ENCODE measurements at places on chromosomes 2 and 18. TPM values are rescaled to one million over a fixed set of nuclear protein-coding genes. Genes with fewer than 3 reads are reported as not detected.

PDE1A gene
- polyA plus RNA-seq = 0.28 TPM

GRCh38 chr18:7117390-7118355 lies at the start of gene LAMA1:
Gene LAMA1, minus strand, starts transcription at chr18:7117797. Its CDS starts 77 bp downstream, at chr18:7117720.
- no peak for DNase-seq

GRCh38 chr2:151523850-151524249 lies 114.1 kb downstream of the RIF1 start:
- DNase-seq = no peak

DNA sequence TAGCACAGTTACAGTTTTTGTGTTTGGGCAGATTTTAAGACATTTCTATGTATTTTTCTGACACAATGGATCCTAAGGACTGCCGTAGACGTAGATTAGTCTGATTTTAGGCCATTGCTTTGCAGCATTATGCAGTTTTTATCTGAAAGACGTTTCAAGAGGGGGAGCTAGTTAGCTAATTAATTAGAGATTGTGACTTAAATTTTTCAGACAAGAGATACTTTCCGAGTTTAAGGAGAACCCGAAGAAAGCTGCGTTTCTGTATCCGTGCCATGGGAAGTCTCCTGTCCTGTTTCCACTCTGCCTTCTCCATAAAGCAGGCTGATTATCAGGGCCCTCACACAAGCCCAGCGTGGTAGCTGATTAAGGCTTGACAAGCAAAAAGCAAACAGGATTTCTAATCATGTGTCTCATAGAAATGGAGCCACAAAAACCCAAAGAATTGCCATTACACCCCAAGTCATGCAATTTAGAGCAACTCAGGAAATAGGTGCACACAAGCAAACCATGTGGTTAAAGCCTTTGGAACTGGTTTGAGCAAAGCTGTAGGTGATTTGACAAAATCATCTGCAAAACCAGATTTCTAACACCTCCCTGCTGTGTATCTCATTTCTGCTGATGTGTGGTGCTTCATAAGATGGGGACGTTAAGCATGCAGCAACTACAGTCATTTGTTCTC lies 808.1 kb downstream of the RNF144A start:
- no peak for DNase-seq

GRCh38 chr2:7392076-7392787 lies 475.0 kb downstream of the RNF144A start:
- peak; percentile 17 for DNase-seq

- DNase-seq = no peak
These were observed 29.8 kb upstream of the LMAN1 start for GRCh38 chr18:59388817-59389216.
